ENCODE measurements at places on chromosomes 11 and 22.

DNA sequence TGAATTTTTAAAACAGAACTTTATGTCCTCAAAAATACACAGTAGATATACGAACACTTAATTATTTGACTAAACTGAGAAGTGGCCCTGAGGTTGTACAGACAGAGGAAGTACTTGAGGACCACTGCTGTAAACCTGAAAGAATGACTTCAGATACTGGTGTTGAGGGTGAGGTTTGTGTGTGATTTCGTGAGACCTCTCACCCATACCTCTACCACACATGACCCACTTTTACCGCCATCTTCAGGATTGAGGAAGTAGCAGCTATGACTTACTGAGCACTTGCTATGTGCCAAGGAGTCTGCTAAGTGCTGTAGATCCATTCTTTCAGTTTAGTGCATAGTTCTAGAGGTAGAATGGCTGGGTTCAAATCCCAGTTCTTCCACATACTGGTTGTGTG lies 21.9 kb downstream of the MMP13 start:
- no peak for DNase-seq

GRCh38 chr22:23891726-23892125 lies 2.5 kb upstream of the MIF start:
- no peak for DNase-seq

DNA sequence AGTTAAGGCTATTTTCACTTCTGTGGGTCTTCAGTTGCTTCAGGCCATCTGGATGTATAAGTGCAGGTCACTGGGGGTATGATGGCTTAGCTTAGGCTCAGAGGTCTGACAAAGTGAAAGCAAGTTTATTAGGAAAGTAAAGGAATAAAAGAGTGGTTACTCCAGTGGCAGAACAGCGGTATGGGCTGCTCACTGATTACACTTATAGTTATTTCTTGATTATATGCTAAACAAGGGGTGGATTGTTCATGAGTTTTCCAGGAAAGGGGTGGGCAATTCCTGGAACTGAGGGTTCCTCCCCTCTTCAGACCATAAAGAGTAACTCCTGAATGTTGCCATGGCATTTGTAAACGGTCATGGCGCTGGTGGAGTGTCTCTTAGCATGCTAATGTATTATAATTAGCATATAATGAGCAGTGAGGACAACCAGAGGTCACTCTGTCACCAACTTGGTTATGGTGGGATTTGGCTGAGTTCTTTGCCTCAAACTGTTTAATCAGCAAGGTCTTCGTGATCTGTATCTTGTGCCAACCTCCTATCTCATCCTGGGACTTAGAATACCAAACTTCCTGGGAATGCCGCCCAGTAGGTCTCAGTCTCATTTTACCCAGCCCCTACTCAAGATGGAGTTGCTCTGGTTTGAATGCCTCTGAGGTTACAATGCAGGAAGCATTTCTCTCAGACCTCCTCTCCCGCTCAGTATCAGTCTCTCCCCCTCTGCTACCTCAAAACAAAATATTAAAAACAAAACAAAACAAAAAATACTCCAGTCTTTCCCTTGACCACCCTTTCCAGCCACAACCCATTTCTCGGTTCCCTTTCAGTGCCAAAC lies 106.6 kb upstream of the SLC22A12 start:
- DNase-seq, result peak; percentile 14

DNA sequence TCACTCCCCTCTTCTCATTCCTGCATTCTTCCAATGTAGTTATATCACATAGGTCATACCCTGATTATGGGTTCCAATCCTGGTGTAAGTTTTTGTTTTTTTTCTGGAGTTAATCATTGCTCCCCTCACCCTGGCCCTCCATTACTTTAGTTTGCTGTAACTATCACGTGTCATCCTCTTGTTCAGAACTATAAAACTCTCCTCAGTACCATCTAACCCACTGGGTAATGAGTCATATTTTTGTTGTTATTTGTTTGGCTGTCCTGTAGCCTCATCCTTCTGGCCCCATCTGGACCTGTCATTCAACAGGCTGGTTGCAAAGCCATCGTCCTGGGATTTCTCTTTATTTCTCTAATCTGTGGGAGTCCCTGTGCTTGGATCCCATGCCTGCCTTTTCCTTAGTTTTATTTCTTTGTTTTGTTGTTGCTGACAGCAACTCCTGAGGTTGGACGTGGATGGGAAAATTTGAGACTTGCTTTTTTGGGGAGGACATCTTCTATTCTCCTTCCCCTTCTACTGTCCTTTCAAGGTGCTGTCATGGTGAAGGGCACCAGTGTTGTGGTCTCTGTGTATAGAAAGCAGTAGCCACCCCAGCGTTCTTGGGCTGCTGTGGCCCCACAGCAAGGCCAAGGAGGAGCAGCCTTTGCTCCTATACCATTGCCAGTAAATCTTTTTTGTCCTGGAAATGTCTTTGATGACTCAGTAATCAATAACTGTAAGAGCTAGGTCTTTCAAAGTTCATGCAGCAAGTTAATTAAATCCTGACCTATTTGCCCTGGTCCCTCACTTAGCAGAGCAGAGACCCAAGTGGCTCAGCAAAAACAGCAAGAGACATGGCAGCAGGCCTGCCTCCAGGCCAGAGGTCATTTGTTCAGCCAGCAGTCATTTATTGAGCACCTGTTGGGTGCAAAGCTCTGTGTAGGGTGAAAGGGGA lies 82.5 kb downstream of the C22orf31 start:
- no peak for DNase-seq

GRCh38 chr11:75380716-75381420 lies 18.4 kb upstream of the RPS3 start:
- DNase-seq, result peak; percentile 31

Data from astrocyte of the hippocampus (primary cell).